GM20000 (cell line): ENCODE measurements at places on chromosomes 7 and 10.

GRCh38 chr7:135666846-135667245 is 4.5 kb downstream of the STMP1 start:
- DNase-seq, result no peak

GRCh38 chr7:81616951-81617350 is 152.9 kb downstream of the HGF start:
- no peak for DNase-seq

- DNase-seq, result no peak
Measured at GRCh38 chr7:141559961-141560360, 8.8 kb downstream of the AGK start.

- DNase-seq, result no peak
Measured at GRCh38 chr10:77618117-77618516, 19.5 kb downstream of the KCNMA1 start.

DNA sequence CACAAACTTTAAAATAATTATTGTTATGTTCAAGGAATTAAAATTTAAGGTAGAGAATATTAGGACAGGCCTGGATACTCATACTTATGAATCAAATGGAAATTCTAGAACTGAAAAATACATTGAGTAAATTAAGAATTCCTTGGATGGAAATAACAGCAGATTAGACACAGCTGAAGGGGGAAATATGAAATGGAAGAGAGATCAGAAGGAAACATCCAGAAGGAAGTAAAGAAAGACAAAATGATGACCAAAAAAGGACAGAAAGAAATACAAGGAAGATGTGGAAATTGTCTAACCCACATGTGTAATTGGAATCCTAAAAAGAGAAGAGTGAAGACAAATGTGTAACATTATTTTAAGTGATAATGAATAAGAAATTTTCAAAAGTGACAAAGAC is 128.9 kb downstream of the ATRNL1 start:
- DNase-seq, result no peak

GRCh38 chr7:2812114-2812487 is 32.0 kb downstream of the GNA12 start:
- DNase-seq, result no peak
